Activated T-cell treated with anti-CD3 and anti-CD28 coated beads, Interleukin-2, amount 50 U/mL, for 48 hours (primary cell): ENCODE measurements at places on chromosomes 12 and 14.

- DNase-seq, result no peak
Measured at GRCh38 chr12:89568484-89568883, 42.6 kb upstream of the POC1B start.

DNA sequence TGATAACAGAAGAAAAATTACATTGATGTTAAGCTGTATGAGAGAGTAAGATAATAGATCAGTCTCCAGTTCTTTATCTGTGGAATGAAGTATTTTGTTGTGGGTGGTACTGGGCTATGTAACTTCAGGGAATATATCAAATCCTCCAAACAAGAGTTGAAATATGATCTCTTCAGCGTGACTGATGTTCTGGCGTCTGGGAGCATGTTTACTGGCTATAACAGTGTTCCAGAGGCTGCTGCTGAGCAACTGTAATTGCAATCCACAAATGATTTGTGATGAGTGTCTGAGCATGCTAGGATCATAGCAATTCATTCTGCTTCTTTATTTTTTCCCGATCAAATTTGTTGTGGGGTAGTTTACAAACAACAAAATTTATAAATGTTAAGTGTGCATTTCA lies 18.6 kb upstream of the CCDC198 start:
- no peak for DNase-seq

DNA sequence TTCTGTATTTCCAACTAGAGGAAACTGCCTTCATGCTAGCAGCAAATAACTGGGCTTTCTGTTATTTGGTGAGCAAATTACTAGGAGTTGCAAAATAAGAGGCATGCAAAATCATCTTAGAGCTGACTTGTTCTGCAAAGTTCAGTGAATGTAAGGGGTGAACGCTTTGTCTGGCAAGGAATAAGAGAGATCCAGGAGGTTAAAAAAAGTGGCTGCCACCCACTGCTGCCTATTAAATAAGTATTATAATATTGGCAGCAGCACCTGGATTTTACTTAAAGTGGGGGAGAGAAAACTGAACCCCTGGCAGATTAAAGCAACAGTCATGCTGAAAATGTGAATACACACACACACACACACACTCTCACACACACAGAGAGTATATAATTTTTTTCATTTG lies 557.0 kb downstream of the FLRT2 start:
- no peak for DNase-seq

DNA sequence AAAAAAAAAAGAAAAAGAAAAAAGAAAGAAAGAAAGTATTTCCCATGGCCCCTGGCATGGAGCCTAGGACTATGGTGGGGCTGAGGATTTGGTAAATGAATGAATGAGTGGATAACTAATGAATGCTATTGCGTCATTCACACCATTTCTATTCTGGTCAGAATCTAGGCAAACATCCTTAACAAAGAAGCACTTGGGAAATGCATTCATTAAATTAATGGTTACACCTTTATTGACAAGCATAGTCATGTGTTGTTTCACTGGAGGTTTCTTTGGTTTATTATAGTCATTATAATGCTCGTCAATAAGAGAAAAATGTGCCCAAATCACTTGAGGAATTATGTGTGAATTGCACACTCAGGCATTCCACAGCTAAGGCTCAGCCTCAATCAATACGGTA lies 13.6 kb upstream of the AQP2 start:
- no peak for DNase-seq

DNA sequence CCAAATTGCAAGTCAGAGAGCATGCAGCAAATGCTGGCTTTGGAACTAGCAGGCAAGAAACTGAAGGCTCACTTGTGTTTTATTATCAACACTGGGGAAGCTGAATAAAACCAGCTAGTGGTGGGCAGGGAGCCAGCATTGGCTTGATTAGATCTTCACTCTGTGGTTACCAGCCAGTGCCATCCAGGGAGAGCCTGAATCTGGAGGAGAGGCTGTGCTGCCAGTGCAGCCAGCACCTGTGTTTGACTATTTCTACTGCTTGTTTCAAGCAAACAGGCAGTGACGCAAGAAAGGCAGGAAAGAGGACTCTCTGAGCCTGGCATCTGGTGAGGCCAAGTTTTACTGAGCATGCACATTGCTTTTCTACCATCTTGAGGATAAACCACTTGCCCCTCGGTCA lies 247.0 kb downstream of the PHLDA1 start:
- DNase-seq, result no peak

- no peak for DNase-seq
Measured at GRCh38 chr14:68270342-68270741, 450.8 kb downstream of the RAD51B start.

DNA sequence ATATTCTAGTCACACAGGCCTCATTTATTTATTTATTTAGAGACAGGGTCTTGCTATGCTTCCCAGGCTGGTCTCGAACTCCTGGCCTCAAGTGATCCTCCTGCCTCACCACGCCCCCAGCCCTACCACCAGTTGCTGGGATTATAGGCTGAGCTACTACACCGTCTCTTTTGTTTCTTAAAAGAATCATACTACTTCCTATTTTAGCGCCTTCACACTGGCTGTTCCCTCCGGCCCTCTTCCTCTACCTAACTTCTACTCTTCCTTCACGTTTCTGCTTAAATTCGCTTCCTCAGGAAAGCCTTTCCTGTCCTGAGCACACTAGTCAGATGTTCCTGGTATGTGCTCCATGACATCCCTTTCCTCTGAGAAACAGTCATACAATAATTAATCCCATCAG lies 6.4 kb upstream of the MRPL42 start:
- DNase-seq, result no peak

DNA sequence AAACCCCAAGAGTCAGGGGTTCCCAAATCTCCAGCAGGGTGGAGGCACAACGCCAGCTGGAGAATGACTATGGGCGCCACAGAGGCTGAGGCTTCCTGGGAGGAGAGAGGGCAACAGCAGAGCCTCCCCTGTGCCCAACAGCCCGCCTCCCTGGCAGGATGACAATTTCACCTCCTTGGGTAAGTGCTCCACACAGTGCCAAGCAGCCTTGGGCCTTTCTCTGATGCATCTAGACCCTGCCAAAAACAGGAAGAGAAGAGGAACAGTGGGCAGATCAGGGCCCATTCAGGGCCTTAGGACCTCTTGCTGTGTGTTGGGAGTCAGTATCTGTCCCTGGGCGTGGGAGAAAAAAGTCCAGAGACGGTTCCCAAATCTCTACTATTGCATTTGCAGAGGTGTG lies 5.0 kb upstream of the OR10P1 start:
- DNase-seq, result no peak
